ENCODE measurements at places on chromosomes 16 and 17.

DNA sequence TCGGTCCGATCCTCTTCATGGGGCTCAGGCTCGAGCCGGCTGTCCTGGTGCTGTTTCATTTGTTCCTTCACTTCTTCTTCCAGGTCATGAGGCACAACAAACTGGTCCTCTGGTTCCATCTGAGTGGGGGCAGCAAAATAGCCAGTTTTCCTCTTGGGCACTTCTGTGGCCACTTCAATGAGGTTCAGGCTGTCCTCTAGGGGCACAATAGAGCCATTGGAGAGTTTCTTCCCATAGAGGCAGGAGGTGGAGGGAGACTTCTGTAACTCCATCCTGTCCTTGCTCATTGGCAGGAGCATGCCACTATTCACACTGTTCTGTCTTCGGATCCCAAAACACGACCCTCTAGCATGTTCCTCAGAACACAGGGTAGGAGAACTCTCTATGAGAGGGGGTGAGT, 22.9 kb downstream of the MARVELD3 start:
- peak; percentile 18 for DNase-seq

DNA sequence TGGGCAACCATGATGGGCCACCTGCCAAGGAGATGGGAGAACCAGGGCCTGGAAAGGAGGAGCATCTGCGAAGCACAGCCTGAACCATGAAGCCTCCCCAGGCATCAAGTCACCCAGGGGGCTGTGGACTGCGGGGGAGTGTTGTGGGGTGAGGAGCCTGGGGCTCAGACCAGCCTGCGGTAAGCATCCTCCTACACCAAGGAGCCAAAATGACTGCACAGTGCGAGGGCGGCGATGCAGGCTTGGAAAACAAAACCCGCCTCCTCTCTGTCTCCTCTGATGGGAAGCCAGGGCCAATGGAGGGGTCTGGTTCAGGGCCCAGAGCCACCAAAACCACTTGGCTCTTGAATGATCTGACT, 18.1 kb upstream of the MAF start:
- no peak for DNase-seq

DNA sequence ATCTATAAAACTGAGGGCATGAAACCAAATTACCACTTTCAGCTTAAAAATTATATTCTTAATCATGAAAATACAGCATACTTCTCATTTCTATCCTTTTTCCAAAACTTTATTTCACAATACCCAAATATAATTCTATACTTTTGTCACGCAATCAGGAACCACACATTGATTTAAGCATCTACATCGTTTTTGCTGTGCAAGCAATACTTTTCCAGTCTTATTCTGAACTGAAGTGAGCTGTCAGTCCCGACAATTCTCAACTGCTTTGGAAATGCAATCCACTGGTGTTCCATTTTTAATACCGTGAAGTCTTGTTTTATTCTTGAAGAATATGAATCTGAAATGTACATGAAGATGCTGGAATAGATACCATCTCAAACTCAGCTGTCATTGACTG, 60.1 kb upstream of the NOL11 start:
- DNase-seq = no peak

DNA sequence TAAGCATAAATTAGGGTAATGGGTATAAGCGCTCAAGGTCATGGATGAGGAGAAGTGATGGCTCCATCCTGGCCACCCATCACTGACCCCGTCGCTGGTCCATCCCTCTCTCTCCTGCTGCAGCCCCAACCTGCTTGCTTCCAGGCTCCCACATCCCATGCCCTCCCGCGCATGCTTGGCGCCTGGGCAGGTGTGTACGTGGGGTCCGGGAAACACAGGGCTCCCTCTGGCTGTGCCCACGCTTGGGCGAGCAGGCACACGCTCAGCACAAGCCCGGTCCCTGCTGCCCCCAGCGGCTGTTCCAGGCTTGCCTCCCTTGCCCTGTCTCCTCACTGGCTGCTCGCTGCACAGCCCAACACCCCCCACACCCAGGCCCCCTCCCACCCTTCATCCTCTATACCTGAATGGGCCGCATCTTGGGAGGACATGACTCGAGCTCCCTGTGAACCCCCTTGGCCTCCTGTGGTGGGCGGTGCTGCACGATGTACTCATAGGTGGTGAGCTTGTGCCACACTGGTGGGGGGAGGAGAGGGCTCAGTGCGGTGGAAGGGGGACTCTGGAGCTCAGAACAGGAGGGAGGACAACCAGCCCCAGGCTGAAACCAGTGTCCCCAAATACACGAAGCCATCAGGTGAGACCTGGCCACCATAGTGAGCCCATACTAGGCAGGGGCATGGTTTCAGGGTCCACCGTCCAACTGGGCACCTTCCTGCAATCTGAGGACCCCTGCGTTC, 4.7 kb upstream of the TPPP3 start:
- DNase-seq = no peak

GRCh38 chr16:15916323-15916722, 27.9 kb upstream of the CEP20 start:
- DNase-seq = no peak

DNA sequence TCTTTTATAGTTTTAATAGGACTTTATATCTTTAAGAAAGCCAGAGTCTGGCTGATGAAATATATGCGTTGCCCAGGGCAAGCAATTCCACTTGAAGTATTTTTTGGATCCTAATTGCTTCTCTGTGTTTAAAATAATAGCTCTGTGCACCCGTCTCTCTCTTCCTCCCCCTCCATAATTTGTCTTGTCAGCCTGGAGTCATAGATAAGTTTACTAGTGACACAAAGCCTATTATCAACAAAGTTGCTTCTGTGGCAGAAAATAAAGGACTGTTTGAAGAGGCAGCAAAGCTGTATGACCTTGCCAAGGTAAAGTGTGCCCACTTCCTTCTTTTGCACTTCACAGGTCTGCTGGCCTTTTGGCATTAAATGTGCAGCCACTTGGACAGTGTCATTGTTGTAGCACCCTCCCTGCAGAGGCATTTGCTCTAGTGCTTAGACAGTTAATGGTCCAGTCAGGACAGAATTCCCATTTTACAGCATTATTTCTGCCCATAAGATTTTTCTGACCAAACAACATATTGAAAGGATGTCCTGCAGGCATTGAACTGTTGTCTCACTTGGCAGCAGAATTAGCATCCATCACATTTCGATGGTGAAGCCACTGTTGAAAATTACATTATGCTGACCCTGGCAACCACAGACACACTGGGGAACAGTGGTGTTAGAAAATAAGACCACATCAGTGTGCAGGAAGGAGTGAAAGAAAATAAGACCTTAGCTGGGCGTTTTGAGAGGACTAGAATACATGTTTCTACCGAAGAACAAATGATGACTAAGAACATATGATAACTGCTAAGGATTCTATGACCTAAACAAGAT, 28.4 kb upstream of the SLC12A3 start:
- no peak for DNase-seq

- no peak for DNase-seq
These were observed 25.8 kb downstream of the GINS3 start for GRCh38 chr16:58418026-58418425.

- DNase-seq = no peak
These were observed 633 bp downstream of the ZNF843 start for GRCh38 chr16:31441956-31442355.

GRCh38 chr17:3505008-3505407, 29.2 kb downstream of the ASPA start:
- DNase-seq = no peak

DNA sequence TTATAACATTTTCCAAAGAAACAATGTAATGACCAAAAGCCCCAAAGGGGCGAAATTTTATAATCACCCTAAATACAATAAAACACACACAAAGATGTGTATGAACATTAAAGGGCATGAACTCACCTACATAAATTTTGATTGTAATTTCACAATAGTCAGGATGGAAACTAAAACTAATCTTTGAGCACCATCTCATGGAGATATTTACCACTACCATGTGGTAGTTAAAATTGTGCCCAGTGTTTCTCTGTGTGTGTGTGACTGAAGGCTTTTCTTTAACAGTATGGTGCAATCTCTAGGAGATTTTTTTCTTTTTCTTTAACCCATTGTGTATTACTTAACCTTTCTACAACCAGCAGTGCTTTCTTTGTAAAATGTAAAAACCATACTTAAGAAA, 19.7 kb upstream of the MEIOC start:
- DNase-seq = no peak

GRCh38 chr16:61929776-61930175, 106.5 kb downstream of the CDH8 start:
- DNase-seq = no peak

DNA sequence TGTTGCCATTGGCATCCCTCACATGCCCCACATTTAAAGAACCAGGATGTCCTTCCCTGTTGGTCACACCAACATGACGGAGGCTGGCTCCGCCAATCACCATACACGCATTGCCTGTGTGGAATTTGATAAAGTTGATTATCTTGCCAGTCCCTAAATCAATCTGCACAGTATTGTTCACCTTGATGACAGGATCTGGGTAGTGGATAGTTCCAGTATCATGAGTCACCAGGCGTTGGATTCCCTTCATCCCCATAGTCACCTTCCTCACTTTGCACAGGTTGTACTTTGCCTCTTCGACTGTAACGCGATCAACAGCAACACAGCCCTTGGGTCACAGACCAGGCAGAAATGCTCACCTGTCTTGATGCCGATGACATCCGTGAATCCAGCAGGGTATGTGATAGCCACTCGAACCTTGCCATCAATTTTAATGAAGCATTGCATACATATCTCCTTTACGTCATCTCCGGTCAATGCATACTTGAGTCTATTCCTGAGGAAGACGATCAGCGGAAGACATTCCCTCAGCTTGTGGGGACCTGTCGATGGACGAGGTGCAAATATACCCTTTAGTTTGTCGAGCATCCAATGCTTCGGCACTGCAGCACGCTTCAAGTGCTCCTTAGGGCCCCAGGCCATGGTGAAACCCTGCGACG, 14.2 kb downstream of the CTRB2 start:
- no peak for DNase-seq
